CD8-positive, alpha-beta memory T cell (primary cell): ENCODE measurements at places on chromosomes 13 and 19.

- no peak for DNase-seq
Measured at GRCh38 chr13:77896977-77897376, 21.7 kb downstream of the EDNRB start.

- peak; percentile 44 for DNase-seq
Measured at GRCh38 chr13:75870397-75870903, 234.3 kb downstream of the LMO7 start.

DNA sequence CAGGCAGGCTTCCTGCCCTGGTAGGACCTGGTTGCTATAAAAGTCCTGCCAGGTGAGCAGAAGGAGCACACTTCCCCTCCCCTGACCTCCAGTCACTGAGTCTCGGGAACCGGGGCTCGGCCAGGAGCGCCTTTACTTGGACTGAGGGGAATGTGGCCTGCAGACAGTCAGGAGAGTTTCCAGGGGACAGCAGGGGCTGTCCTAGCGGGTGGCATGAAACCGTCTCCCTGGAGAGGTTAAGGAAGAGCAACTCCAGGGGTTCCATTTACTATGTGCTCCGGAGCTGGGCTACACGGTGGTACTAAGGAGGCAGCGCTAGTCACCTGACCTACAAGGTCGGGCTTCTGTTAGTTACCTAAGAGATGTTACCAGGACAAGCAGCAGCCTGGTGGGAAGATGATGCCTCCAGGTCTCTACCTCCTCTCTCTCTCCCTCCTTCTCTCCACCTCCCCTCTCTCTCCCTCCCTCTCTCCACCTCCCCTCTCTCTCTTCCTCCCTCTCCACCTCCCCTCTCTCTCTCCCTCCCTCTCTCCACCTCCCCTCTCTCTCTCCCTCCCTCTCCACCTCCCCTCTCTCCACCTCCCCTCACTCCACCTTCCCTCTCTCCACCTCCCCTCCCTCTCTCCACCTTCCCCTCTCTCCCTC, 4.1 kb upstream of the CNOT3 start:
- DNase-seq = no peak

DNA sequence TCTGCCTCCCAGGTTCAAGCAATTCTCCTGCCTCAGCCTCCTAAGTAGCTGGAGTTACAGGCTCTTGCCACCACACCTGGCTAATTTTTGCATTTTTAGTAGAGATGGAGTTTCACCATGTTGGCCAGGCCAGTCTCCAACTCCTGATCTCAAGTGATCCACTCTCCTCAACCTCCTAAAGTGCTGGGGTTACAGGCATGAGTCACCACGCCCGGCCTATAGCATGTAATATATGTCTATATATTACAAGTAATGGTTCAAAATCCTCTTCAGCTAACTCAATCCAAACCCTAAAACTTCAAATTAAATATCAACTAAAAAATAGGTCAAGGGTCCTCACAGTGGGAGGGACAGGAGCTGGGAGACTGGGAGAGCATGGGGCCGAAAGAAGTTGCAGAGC, 28.0 kb downstream of the FPR3 start:
- DNase-seq = no peak

DNA sequence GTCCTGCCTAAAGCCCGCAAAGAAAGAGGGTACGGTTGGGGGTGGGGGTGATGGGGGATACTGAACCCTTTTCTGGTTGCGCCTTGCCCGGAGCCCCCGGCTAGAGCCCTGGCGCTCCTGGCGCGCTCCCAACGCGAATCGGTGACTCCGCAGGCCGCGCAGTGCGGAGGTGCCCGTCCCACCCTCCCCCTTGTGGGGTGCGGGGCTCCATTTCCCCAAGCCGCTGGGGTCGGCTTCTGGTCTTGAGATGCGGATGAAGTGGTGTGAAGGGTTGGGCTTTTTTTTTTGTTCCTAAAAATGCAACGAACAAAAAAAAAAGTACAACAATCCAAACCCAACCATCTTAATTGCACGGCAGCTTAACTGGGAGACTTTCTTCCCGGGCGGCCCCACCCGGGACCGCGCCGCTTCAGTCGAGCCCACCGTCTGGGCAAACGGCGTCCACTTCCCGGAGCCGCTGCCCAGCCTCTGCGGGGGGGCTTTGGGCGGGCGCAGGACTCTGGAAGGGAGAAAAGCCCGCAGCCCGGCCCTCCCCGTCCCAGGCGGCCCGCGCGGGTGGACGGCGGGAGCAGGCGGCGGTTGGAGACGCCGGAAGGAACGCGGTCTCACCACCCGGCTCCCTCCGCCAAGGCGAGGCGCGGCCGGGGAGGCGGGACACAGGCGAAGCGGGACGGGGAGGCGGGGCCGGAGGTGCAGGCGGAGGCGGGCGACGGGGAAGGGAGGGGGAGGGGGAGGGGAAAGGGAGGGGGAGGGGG, 504 bp upstream of the TRIM13 start:
- DNase-seq = peak; percentile 75

GRCh38 chr19:13557756-13558398, 51.6 kb upstream of the CACNA1A start:
- DNase-seq = no peak

GRCh38 chr19:23273022-23273589, 22.9 kb upstream of the ZNF724 start:
- DNase-seq = no peak

DNA sequence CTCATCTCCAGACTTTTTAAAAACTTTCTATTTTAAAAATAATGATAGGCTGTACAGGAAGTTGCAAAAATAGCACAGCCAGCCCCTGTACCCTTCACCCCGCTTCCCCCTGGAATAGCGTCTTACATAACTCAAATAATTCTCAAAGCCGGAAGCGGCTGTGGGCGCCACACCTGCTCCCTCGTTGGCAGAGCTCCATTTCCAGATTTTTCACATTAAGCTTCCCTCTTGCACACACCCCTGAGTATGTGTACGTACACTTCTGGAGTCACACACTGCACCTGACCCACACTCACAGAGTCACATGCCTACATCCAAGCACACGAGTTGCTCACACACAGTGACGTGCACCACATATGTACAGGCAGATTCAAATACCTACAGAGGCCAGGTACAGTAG, 24.9 kb upstream of the DPP9 start:
- DNase-seq = no peak

DNA sequence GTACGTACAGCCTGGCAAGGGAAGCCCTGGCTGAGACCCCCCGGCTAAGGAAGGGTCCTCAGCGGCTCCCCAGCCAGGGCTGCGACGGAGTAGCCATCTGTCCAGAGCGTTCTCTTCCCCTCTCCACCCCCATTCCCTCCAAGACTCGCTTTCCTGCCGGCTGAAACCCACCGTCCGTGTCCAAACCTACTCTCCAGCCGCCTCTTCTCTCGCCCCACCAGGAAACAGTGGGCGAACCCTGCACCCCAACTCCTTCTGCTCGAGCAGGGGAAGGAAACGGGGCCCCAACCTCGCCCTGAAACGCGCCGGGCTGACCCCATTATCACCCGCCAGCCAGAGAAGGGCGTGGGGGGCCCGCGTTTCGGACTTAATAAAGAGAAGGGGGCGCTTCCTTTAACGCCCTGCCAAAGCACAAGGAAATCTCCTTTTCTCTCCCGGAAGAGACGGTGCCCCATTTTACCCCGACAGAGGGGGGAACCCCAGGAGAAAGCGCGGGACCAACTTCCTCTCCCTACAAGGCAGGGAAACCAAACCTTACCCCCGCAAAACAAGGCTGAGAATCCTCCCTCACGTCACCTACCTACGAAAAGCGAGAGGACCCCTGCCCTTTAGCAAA, 2.5 kb downstream of the ZC3H4 start:
- peak; percentile 30 for DNase-seq

- DNase-seq = no peak
Measured at GRCh38 chr13:98719527-98720250, 32.8 kb downstream of the SLC15A1 start.

DNA sequence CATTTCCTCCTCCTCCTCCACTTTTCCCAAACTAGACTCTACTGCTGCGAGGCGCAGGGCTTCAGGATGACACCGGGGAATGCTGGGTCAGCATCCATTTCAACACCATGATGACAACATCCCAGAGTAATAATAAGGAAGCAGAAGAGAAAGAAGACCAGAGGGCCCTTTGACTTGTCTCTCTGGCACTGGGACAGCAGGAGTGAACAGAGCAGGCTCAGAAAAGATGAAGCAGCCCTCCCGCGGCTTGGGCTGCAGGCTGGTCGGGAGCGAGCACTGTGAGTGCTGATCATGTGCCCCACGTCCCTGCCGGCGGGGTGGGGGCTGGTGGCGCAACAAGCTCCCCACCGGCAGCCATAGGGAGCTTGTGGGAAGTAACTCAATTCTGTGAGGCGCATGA, 30.5 kb downstream of the RANBP3 start:
- DNase-seq = no peak

DNA sequence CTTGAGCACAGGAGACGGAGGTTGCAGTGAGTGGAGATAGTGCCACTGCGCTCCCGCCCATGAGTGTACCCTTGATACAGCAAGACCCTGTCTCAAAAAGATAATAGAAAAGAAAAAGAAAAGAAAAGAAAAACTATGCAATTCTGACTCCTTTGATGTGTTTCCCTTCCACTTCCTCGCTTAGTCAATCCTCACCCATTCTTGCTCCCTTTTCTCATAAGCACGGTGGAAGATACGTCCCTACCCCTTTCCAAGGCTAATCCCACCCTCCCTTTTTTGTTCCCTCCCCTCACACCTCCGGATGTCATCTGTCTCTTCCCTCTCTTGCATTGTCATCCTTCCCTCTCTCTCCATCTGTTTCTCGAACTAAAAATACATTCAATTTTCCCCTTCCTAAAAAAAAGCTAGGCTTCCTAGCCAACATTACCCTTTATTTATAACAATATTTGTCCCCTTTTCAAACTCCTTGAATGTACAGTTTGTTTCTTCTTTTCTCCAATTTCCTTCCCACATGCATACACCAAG, 40.5 kb upstream of the ITM2B start:
- no peak for DNase-seq
